ENCODE measurements at places on chromosomes 2 and 18.

DNA sequence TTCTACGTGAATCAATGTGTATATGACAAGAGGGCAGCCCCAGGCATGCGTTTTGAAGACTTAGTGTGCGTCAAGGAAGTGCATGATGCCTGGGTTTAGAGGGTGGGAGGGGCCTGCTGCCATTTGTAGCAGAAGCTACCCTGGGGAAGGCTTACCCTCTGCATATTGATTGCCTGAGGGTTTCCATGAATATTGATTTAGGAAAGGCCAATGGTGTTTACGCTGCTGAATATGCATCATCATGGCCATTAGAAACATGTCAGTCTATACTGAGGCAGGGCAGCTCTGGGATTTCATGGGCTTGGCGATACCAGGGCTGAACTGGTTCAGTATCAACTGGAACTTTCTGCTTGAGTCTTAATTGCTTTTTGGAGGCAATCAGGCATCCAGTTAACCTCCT, 259.3 kb downstream of the DCDC2C start:
- DNase-seq, result no peak

DNA sequence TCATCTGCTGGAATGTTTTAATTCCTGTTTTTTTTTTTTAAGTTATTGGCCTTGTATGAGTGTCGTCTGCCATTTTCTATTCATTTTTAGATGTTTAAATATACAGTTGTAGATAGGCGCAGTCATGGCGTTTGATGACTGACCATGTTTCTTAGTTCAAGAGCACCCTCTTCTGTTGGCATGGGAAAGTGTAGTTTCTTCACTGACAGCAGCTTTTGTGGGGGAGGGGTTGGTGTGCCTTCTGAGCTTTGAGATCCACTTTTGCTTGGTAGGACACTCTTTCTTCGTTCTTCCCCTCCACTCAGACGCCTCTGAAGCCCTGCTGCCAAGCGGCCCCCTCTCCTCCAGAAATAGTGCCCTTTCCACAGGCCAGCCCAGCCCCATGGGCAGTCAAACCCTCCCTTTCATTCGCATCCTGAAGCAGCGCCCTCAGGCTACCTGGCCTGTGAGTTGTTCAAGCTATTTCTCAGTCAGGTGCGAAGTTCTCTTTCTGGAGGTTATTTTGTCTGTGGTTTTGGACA, 492.0 kb downstream of the TNS1 start:
- peak; percentile 60 for DNase-seq

GRCh38 chr2:212667751-212668316, 129.2 kb upstream of the ERBB4 start:
- DNase-seq, result no peak

GRCh38 chr2:11562011-11562410, 28.2 kb downstream of the GREB1 start:
- no peak for DNase-seq

DNA sequence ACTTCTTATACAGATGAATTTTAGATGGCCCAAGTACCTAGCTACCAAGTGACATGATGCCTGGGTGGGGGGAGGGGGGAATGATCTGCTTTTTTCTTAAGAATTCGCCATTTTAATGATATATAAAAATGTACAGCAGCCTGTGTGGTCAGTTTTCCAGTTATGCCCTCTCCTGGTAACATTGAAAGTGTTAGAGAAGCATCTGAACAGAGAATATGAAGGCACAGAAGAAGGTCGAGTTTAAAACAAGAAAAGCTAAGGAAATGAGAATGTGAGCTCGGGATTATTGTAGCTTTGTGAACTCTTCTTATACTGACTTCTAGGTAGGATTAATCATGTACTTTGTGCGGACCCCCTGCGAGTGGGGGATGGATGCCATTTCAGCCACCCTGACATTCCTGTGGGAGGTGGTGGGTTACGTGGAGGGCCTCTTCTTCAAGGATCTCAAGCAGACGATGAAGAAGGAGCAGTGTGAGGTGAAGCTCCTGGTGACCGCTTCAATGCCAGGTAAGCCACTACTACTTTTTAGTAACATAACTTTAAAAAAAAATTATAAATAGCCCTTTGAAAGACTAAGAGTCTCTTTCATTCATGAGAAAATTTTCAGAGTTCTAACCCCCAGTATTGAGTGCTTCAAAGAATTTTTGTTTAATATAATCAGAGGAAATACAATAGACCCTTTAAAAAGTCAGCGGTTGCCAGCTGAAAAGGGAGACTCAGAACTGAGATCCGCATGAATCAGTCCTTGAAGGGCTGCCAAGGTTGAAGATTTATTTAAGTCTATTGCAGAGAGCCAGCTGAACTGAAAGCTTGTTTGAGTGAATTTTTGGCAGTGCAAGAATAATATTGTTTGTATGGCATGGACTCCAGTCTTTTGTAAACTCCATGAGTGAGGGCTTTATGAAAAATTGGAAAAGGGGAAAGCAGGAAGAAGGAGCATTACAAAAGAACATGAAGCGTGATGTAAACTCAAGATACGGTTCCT, 68.6 kb upstream of the RPE start:
- DNase-seq, result no peak

GRCh38 chr2:185417111-185417510, 321.5 kb upstream of the FSIP2 start:
- no peak for DNase-seq

GRCh38 chr18:36464126-36464651, 166.7 kb downstream of the FHOD3 start:
- DNase-seq, result no peak

GRCh38 chr2:239230318-239231052, 170.3 kb downstream of the HDAC4 start:
- peak; percentile 57 for DNase-seq

- DNase-seq, result no peak
These were observed 107.8 kb downstream of the MBD2 start for GRCh38 chr18:54116541-54117257.

GRCh38 chr2:67719351-67719750, 322.2 kb downstream of the ETAA1 start:
- DNase-seq, result no peak

DNA sequence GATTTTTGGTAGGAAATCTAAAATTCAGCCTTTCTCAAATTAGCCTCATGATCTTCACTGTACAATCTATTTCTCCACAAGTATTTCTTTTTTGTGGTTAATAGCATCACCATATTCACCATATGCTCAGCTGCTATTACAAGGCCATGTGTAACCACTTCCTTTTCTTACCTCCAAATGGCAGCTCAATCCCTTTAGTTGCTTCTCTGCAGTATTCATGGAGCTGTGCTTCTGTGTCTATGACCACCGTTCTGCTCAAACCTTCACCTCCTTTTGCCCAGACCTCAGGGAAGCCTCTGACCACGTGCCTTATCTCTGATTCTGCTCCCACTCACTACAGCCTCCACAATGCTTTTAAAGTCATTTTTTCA, 126.7 kb upstream of the TMEM200C start:
- no peak for DNase-seq

GRCh38 chr2:62265106-62265505, 69.2 kb downstream of the B3GNT2 start:
- DNase-seq, result no peak

GRCh38 chr2:112698834-112699515, 21.8 kb upstream of the NT5DC4 start:
- DNase-seq, result no peak

- DNase-seq, result peak; percentile 40
These were observed 23.3 kb upstream of the ROCK1 start for GRCh38 chr18:21134895-21135294.

GRCh38 chr2:196983934-196984333, 57.4 kb upstream of the PGAP1 start:
- no peak for DNase-seq

DNA sequence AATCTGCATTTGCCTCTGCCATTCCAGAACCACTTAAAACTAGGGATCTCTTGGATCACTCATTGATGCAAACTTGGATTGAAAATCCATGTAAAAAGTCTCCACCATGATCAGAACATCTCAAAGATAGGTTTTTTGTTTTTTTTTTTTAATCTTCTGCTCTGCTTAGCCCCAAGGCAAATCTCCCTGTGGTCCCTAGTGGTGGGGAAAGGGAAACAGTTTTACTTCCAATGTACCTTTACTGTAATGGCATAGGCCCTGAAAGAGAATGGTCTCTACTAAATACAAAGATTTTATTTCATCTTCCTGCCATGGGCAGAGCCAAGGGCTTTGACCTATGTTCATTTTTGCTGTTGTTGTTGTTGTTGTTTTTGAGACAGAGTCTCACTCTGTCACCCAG, 78.4 kb downstream of the KANSL1L start:
- DNase-seq, result no peak

DNA sequence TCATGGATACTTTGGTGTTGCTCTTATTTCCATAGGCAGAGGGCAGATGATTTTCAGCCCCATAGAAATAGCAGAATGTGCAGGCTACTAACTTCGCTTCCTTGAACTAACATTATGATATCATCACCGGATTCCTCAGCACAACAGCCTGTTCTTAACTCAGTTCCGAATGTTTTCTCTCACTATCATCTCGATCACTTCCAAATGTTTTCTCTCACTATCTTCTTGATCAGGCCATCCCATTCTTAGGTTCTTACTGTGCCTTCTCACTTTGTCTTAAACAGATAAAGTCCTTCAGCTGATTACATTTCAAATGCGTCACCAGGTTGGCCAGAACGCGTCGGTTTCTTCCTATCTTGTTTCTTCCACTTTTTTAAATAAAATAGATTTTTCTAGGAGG, 11.4 kb upstream of the MBD2 start:
- DNase-seq, result no peak

GRCh38 chr2:127064642-127065250, 42.2 kb downstream of the BIN1 start:
- peak; percentile 53 for DNase-seq

GRCh38 chr18:28514699-28515098, 337.8 kb upstream of the CDH2 start:
- no peak for DNase-seq

DNA sequence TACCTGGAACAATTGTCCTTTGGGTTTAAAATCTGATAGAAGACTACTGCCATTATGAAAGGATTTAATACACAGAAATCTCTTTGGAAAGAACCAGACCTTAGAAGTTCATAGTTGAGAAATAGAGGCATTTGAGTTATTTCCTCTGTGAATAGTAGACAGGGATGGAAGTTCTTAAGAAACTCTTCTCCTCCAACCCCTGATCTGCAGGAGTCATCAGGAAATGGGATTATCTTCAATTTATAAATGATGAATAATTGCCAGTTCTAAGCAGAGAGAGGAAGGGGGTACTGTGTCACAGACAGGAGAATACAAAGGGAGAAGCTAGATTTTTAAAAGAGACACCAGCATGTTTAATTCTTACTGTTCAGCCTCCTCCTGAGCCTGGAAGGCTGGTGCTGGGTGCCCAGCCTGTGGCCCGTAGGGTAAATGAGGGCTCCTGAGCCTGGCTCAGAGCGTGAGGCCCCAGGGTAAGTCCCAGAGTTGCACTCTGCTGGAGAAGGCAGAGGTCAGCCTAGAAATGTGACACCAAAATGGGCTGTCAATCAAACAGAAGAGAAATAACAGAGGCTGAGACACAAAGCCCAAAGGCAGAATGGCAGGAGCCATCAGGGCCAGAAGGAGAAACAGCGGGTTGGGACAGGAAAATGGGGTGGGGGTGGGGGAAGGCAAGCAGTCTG, 58.2 kb upstream of the PKDCC start:
- DNase-seq, result no peak

DNA sequence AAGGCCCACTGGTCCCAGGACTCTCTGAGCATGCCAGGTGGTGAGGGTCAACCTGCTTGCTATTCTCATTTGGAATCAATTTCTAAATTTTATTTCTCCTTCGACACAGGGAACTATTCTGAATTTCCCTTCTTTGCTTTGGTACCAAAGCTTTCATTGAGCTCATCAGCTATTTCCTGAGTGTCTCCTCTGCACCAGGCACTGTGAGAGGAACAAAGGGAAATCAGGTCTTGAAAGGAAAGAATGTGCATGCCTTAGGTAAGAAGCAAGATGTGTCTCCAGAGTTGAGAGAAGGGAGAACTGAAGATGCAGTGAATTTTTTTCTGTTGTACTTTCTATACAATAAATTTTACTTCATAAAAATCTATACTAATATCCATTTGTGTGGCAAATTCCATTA, 17.9 kb downstream of the SPATS2L start:
- DNase-seq, result no peak

- no peak for DNase-seq
These were observed 523 bp upstream of the ALMS1 start for GRCh38 chr2:73385123-73385503.

- DNase-seq, result no peak
These were observed 10.7 kb downstream of the BABAM2 start for GRCh38 chr2:27901234-27901633.

DNA sequence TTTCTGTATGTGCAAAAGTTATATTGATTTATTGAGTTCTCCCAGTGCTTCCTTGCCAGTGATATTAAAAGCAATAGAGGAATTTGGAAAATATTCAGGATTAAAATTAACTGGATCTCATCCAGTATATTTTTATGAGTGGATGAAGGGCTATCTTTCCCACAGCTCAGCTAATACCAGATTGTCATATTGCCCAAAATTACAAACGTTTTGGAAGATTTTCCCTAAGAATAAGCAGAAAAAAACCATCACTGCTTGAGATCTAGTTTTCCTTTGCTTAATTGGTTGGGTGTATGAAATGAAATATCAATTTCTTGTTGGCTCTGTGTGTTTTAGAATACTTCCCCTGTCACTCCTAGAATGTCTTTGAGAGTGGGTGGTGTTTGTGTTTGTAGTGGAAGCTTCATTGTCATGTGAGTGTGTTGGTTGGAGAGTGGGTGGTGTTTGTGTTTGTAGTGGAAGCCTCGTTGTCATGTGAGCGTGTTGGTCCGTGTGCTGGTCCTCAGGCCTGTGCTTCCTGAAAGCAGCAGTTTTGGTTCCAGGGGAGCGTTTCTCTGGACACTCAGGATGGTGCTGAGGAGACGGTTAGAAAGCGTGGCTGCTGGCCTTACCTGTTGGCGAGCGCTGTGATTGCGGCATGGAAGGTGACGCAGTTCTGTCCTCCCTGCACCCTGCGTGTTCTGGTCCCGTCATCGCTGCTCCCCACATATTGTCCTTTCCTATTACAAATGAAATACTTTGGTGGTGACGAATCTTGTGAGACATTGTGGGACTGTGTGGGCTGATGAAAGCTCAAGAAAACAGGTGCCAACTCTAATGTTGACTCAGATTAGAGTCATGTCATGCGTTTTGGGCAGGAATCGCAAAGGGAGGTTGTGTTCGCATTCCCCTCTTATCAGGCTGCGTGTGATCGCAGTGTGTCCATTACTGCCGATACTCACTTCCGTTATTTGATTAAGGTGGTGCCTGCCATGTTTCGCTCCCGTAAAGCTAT, 12.4 kb downstream of the ASB1 start:
- DNase-seq, result no peak

- no peak for DNase-seq
These were observed 238.8 kb upstream of the MYT1L start for GRCh38 chr2:2569836-2570235.

GRCh38 chr2:7009207-7009911, 92.1 kb downstream of the RNF144A start:
- no peak for DNase-seq

DNA sequence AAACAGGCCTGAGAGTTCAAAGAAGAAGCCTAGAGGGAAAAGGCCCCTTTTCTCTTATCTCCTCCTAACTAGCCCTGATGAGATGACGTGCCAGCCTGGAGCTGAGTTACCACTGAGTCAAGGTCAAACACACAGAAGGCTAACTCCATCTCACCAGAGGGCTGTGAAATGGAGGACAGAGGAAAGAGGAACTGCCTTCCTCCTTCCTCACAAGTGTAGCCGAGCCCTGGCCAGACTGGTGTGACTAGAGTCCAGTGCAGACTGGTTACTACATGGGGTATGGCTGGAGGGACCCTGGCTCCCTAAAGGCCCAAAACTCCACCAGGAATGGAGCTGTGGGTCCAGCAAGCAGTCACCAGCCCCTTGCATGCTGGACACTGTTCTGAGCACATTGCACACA, 35.7 kb upstream of the GYPC start:
- DNase-seq, result no peak
